Activated naive CD4-positive, alpha-beta T cell treated with anti-CD3 and anti-CD28 coated beads, Interleukin-2, amount 50 U/mL, for 16 hours (primary cell): ENCODE measurements at places on chromosomes 2 and 18.

- DNase-seq = no peak
These were observed 11.6 kb downstream of the ATP6V1C2 start for GRCh38 chr2:10732924-10733565.

- no peak for DNase-seq
These were observed 1.0 kb downstream of the PASK start for GRCh38 chr2:241148239-241148638.

DNA sequence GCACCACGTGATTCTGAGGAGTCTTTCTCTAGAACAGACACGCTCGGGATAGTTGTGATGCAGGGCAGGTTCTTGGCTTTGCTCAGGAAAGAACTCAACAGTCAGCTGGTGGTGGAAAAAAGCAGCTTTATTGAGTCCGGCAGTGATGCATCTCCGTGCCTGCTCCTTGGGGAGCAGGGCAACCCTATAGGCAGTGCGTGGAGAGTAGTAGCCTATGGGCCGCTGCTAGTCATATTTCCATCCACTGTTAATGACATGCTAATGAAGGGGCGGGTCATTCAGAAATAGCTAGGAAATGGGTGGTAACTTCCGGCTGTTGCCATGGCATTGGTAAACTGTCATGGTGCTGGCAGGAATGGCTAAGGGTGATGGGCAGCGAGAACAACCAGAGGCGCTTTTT, 11.6 kb upstream of the ACKR3 start:
- no peak for DNase-seq

GRCh38 chr2:100242891-100243619, 79.2 kb downstream of the LONRF2 start:
- peak; percentile 51 for DNase-seq

DNA sequence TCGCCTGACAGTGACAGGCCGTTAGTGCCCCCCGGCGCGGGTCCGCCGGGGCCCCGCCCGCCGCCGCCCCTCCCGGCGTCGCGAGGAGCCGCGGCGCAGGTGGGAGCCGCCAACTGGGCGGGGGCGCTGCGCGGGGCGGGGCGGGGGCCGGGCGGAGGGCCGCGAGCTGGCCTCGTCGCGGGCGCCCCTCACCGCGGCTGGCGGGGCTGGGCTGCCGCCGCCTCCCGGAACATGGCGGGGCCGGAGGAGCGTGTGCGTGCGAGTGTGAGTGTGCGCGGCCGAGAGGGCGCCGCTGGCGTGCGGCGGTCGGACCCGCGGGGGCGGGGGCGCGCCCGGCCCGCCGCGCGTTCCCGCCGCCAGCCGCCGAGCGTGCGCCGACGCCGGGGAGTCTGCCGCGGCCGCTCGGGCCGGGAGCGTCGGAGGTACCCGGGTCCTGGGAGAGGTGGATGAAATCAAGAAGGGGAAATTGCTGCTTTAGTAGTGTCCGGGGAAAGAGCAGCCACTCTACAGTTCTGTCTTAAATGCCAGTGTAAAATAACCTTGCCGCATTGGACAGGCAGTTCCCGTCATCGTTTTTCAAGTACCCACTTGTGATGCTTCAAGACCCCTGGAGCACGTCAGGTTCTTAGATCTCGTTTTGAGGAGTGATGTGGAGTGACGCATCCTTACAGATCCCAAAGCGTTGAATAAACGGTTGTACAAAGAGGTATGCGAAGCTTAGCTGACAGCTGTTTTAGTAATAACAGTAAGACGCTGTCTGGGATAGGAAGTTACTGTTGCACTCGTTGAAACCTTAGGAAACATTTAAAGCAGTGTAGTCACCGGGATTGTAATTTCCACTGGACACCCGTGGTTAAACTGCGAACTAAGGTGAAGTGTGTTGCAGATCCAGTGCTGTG, 836 bp downstream of the ANKRD12 start:
- peak; percentile 77 for DNase-seq

DNA sequence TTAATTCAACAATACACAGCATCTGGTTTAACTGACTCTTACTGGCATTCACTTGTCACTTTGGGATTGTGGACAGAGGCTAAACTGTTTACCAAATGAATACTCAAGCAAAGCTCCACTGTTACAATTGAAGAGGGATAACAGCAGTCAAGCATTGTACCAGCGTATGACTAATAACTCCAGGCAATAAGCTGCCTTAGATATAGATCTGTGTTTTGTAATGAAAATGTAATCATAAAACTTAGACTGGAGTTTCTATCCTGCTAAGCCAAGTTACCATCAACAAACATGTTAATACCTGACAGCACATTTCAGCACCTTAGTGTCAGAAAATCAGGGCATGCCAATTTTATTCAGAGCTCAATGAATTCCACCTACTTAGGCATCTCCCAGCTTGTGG, 889.5 kb downstream of the EPHA4 start:
- DNase-seq = no peak

GRCh38 chr2:172089005-172089504, 3.7 kb downstream of the DLX1 start:
- no peak for DNase-seq
